Stimulated activated naive CD4-positive, alpha-beta T cell (primary cell): ENCODE measurements at places on chromosomes 16 and 17.

DNA sequence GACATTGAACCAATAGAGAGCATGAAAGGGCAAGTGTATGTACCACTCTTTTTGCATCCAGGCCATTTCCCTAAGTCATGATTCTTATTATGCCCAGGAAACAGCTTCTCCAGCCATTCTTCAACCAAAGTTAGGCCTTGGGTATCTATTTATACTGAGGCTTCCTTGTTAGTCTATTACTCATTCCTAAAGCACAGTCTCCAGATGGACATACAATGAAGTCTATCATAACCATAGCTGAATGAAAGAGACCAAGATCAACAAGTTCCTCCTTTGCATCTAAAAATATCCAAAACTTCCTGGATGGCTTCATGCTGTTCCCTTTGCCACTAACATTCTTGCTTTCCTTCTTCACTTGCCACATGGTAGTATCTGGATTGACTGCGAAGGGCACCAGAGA is 265.9 kb downstream of the CDH8 start:
- no peak for DNase-seq

DNA sequence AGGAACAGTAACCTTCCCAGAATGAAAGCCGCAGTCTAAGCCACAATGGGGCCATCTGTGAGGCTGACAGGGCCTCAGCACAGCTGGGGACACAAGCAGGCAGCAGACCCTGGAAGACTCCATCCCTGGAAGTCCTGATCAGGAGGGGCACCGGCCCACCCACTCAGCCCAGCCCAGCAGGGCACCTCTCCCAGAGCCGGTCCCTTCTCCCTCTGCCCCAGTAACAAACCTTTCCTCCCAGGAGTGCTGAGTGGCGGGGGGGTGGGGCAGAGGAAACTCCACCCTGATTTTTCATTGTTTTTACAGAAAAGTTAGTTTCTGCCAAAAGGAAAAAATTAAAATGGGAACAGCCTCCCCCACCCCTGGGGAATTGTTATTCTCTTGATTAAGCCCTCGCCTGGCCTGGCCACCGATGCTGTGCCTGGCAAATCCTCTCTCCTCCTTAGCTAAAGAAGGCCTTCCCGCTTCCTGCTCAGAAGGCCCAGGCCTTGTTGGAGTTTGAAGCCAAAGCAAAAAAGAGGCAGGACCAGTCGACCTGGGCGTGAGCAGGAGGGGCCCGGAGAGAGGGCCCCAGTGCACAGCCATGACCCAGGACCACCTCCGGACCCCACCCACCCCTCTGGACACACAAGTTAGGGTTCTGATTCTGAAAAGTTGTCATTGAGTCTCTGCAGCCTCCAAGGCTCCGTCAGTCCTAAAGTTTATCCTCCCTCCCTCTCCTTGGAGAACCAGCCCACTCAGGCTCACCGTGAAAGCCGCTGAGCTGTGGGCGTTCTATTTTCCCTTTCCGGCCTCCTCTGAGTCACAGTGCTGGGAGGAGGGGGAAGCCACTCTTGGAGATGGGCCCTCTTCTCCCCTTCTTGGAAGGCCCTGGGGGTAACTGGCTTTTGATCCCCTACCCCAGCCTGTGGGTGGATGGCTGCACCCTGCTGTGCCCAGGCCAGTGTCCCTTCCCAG is 128.4 kb upstream of the TNRC6C start:
- no peak for DNase-seq

DNA sequence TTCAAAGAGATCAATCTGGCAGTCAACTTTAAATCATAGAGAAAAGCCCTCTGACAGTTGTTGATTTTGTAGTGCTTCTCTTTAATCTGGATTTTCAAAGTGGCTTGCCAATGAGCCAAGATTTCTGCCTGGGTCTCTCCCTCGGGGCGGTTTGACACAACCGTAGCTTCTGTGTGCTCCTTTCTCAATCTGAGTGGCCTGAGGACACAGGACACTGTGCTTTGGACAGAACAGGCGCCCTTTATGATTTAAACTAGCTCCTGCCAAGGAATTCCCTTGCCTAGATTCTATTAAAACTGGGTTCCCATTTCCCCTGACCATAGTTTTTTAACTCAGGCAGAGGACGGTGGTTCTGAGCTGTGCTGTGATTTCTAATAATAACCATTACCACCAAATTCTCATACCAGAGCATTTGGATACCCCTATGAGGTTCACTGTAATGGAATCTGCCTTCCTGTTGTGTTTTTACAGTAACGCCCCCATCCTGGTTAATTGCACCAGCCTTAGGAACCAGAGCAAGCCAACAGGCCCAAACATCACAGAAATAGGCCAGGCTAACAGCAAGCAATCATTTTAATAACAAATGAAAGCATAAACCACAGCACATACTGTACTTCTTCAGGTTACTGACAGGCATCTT is 4.0 kb downstream of the ZFHX3 start:
- no peak for DNase-seq

- DNase-seq, result no peak
Measured at GRCh38 chr16:29820730-29821642, 724 bp downstream of the MVP start.

GRCh38 chr17:18005496-18005895 is 32.8 kb downstream of the DRC3 start:
- no peak for DNase-seq

DNA sequence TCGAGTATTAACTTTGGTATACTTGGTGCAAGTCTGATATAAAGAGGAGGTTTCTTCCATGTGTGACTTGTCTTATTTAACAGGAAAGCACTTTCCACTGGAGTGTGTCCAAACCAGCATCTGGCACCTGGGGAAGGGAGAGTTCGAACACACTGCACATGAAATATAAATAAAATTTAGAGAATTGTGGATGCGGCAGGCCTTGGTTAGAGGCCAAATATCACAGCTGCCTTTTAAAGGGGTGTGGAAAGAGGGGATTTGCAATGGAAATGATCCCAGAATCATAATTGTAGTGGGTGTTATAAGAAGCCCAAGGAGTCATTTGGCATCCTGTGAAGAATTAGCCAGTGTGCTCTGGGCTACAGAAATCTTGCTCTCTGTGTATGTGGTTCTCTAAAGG is 4.3 kb upstream of the NXN start:
- no peak for DNase-seq

GRCh38 chr16:83891742-83892141 is 7.2 kb upstream of the MLYCD start:
- DNase-seq, result no peak
